ENCODE measurements at places on chromosomes 7 and 10.

- no peak for DNase-seq
These were observed 1.1 kb downstream of the TMEM273 start for GRCh38 chr10:49187044-49187484.

DNA sequence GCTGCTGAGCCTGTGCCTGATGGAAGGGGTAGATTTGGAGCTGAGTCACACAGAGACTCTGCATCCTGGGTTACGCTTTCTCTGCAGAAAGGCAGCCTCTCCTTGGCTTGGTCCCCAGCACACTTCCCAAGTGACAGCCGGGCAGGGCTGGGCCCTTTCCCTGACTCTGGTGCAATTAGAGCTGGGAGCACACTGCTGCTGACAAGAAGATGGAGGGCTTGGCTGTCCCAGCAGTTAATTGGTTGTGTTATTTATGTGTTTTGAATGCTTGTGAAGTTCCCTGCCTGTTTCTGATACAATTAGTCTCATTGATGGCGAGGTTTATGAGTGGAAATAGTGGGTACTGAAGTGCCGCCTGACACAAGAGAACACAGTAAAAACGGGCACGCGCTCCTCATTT lies 123.6 kb downstream of the TCERG1L start:
- DNase-seq, result no peak

DNA sequence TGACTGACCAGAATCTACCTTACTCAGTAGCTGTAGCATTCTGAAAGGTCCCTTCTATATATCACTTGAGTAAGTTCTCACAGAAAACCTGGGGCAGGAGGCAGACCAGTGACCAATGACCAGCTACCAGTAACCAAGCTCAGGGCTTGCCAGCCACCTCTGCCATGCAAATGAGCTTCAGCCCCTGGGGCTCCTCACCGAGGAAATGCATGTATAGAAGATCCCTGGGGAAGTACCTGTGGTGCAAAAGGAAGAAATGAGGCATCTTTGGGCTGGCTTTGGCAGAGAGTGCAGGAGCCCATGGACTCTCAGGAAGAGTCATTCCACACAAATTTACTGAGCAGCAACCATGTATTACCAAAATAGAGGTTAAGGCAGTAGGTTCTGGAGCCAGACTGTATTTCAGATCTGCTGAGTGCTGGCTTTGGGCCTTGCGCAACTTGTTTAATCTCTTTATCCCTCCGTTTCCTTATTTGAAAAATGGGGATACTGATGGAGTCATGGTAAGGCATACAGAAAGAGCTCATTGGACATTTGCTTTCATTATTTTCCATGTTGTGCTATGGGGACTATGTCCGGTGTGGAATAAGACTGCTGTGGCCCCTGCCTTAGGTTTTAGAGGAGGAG lies 41.1 kb upstream of the FAM204A start:
- DNase-seq, result no peak

- no peak for DNase-seq
These were observed 7.8 kb upstream of the ZYX start for GRCh38 chr7:143373255-143373794.

- DNase-seq, result no peak
These were observed 213.2 kb upstream of the MGMT start for GRCh38 chr10:129253865-129254179.

GRCh38 chr7:29587195-29587808 lies 23.7 kb downstream of the PRR15 start:
- DNase-seq, result no peak

GRCh38 chr7:106277976-106278375 lies 6.8 kb downstream of the NAMPT start:
- DNase-seq, result no peak
